Stimulated activated CD8-positive, alpha-beta memory T cell treated with anti-CD3 and anti-CD28 coated beads, Interleukin-4, amount 100 ng/mL, for 1 hour (primary cell): ENCODE measurements at places on chromosomes 7 and 10.

- DNase-seq, result no peak
Measured at GRCh38 chr10:114631666-114632417, 26.2 kb downstream of the ABLIM1 start.

- no peak for DNase-seq
Measured at GRCh38 chr10:33329178-33329577, 5.3 kb downstream of the NRP1 start.

- DNase-seq, result no peak
Measured at GRCh38 chr7:127845522-127846214, 185.6 kb downstream of the LRRC4 start.

DNA sequence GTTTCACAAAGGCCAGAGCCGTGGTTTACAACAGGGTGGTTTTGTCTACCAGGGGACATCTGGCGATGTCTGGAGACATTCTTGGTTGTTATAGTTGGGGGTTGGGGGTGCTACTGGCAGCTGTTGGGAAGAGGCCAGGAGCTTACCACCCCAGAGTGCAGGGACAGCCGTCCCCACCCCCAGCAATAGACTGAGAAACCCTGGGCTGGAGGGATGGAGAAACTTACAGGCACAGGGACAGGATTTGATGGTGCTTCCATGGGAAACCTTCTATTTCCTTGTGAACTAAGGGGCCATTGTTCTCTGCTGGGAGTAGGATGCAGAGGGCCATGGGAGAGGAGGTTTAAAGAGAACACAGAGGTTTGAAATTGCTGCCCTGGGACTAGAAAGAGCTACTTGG is 10.9 kb downstream of the ADCK2 start:
- no peak for DNase-seq

DNA sequence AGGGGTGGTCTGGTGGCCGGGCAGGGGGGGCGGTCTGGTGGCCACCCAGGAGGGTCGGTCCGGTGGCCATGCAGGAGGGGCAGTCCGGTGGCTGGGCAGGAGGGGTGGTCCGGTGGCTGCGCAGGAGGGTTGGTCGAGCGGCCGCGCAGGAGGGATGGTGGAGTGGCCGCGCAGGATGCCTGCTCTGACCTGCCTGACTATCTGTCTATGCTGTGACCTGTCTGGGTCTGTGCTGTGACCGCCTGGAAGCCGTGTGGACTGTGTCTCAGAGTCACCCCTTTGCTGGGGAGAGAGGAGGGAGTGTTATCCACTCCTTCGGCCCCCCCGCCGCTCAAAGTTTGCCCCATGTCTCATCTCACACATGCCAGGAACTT is 113.2 kb downstream of the ACTR3B start:
- DNase-seq, result no peak

DNA sequence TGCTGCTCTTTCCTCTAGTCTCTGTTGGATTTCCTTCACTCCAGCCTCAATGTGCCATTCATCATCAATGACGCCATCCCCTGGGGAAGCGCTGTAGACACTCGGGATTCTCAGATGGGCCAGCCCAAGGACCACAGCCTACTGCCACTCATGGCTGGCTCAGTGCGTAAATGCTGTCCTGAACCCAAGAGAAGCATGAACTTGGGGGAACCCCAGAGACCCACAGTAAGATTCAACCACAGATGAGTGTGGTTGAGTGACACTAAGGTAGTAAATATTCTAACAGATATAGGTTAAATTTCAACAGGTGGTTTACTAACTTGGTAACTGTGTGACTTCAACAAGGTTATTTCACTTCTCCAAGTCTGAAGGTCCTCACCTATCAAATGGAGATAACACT is 304.1 kb downstream of the GRM8 start:
- DNase-seq, result no peak

- DNase-seq, result no peak
Measured at GRCh38 chr7:41972776-41973175, 264.2 kb downstream of the GLI3 start.

DNA sequence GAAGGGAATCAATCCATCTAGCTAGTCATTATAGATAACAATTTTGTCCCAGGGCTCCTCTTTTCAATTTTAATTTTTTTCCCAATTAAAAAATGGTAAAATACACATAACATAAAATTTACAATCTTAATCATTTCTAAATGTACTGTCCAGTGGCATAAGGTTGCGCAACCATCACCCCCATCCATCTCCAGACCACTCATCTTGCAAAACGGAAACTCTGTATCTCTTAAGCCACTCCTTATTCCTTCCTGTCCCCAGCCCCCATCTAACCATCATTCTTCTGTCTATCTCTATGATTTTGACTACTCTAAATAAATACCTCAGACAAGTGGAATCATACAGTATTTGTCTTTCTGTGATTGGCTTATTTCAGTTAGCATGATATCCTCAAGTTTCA is 46.1 kb upstream of the RAB18 start:
- DNase-seq, result no peak

DNA sequence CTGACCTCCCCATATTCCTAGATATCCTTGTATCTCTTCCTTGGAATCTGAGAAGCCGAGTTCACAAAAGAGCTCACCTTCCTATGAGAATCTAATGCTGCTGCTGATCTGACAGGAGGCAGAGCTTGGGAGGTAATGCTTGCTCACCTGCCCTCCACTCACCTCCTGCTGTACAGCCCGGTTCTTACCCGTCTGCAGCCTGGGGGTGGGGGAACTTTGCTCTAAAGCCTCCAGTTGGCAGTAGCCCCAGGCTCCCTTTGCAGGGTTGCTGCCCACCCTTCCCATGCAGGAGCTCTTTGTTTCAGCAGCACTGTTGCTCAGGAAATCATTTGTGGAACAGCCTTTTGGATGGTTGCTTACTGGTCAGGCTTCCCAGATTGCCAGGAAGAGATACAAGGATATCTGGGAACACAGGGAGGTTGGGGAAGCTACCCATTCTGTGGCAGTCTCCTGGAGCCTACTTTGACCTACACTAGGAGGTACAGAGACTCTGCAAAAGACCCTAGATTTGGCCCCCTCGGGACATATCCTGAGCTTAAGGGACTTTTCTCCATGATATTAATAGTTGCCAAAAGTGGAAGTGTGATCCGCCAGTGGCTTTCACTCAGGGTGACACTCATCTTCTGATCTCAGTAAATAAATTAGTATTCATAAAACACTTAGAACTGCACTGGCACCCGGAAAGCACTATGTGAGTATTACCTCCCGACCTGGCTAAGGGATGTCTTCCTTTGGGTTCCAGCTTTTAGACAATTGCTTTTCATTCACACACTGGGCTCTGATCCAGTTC is 363.7 kb upstream of the PODXL start:
- no peak for DNase-seq

GRCh38 chr7:54837761-54838160 is 78.8 kb upstream of the SEC61G start:
- no peak for DNase-seq

DNA sequence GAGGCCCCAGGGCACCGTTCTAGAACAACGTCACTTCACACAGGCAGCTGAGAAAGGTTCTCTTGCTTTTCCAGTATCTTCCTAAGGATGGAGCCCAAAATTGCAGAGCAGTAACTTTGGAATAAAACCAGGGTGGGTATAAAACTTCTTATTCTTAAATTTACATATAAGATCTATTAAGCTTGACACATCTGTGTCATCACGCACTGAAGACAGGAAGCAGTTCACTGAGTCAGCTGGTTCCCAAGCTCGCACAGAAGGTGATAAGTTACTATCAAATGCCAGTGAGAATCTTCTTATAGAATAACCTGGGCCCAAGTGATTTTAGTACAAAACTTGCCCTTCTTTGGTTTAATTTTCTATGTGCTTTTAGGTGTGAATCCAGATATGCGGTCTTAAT is 70.2 kb downstream of the RABGEF1 start:
- no peak for DNase-seq

DNA sequence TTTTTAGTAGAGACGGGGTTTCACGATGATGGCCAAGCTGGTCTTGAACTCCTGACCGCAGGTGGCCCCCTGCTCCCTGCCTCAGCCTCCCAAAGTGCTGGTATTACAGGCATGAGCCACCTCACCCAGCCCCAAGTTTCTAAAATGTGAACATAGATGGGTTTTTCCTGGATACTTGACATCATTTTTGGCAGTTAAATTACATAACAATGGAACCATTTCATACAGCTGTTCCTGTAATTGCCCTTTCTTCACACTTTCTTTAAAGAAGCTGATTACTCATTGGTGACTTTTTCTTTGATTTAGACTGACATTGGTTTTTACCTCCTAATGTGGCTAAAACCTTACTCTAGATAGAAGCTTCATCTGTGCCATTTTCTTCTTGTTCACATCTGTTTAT is 5.9 kb downstream of the ZKSCAN1 start:
- no peak for DNase-seq

- DNase-seq, result no peak
Measured at GRCh38 chr7:67940400-67940799, 943.8 kb downstream of the TYW1 start.

- DNase-seq, result no peak
Measured at GRCh38 chr7:76048668-76048988, 722 bp downstream of the MDH2 start.

- no peak for DNase-seq
Measured at GRCh38 chr10:87966459-87966858, 103.0 kb downstream of the PTEN start.
